ENCODE measurements at places on chromosomes 13 and 19. TPM values are rescaled to one million over a fixed set of nuclear protein-coding genes. Genes with fewer than 3 reads are reported as not detected.

Gene CTXN1
- total RNA-seq, result 0.66 TPM

Gene C3
- 1.2 TPM for total RNA-seq

Gene PSG2
- total RNA-seq, result not detected

Gene ZSWIM4
- 6.7 TPM for total RNA-seq

Gene SYT5
- 0.50 TPM for total RNA-seq

GRCh38 chr19:42363614-42364346 lies 26.3 kb downstream of the CNFN start:
- DNase-seq, result no peak

GRCh38 chr19:46970815-46971214 lies 48.8 kb upstream of the NPAS1 start:
- no peak for DNase-seq

DNA sequence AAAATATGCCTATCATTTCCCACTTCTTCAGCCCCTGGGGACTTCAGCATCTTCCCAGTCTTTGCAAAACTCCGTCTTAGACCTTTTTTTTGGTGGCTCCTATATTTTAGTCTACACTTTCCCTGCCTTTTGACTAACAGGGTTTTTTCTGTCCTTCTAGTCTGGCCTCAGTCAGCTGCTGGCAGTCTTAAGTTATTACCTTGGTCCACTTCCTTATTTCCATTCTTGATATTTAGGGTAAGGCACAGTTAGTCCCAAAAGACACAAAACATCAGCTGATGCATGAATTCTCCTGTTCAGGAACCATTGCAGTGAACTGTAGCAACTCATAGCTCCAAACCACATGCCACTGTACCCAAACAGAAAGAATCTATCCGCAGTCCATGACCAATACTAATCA lies 234.6 kb upstream of the RFC3 start:
- no peak for DNase-seq

DNA sequence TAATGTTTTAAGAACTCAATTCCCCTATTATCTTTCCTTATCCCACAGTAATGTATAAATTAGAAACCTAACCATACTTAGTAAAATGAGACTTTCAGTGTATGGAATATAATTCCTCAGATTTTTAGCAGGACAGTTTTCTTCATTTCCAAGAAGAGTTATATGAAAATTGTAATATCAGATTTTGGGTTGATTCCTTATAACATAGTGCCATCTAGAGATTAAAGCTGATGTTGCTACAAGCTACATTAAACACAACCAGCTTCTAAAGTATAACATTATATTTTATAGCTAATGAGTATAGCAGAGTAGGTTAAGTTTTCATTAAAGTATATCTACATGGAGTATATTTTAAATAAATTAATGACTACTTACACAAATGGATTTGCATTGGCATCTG lies 99.7 kb upstream of the MIR17HG start:
- DNase-seq, result peak; percentile 15

- no peak for DNase-seq
Measured at GRCh38 chr13:66914155-66914554, 316.0 kb downstream of the PCDH9 start.

DNA sequence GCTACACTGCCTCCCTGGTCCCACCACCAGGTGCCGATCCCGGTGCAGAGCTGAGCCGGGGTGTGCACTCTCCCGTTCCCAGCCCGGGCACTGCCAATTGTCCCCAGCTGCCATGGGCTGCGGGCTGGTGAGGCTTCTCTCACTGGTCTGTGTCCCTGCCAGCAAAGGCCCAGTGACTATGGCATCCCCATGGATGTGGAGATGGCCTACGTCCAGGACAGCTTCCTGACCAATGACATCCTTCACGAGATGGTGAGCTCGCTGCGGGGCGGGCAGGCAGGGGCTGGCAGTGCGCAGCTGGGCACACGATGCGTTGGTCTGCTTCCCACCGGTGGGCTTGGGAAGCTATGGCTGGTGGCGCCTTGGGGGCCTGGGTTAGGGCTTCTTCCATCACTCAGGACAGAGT lies 14.6 kb downstream of the MPND start:
- no peak for DNase-seq

DNA sequence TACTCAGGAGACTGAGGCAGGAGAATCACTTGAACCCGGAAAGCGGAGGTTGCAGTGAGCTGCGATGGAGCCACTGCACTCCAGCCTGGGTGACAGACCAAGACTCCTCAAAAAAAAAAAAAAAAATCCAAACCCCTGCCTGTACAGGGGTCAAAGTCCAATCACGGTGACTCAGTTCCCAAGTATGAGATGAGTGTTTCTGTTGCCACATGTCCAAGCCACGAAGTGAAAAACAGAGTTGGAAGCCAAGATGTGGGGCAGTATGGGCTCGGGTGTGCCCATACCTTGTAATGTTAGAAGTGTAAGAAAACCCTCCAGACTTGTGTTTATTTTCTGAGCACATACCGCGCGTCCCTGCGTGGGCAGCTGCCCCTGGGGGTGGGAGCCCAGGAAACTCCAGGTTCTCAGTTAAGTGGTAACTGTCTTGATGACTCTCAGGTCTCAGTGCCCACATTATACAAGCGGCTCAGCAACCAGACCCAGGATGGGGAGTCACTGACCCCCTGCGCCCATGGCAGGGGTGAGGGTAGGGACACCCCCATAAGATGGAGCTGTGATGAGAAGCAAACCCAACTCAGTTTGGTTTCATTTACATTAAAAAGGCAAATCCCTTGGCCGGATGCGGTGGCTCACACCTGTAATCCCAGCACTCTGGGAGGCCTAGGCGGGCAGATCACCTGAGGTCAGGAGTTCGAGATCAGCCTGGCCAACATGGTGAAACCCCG lies 1.2 kb upstream of the GPX4 start:
- DNase-seq, result peak; percentile 100

DNA sequence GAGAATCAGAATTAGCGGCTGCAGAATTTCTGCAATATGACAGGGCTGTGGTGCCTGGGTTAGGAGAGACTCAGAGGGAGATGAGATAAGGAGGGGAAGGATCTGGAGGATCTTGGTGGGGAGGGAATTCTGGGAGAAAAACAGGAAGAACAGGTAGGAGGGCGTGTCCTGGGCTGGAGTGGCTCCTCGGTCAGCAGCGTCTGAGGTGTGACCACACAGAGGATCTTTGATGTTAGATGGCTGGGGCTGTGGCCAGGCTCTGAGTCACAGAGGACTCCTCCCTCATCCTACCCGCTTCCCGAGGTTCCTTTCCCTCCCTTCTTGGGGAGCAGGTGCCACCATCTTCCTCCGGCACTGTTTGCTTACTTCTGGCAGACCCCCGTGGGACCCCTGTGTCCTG lies 6.4 kb upstream of the KLK6 start:
- no peak for DNase-seq

- no peak for DNase-seq
Measured at GRCh38 chr13:29582171-29582570, 13.3 kb downstream of the SLC7A1 start.

DNA sequence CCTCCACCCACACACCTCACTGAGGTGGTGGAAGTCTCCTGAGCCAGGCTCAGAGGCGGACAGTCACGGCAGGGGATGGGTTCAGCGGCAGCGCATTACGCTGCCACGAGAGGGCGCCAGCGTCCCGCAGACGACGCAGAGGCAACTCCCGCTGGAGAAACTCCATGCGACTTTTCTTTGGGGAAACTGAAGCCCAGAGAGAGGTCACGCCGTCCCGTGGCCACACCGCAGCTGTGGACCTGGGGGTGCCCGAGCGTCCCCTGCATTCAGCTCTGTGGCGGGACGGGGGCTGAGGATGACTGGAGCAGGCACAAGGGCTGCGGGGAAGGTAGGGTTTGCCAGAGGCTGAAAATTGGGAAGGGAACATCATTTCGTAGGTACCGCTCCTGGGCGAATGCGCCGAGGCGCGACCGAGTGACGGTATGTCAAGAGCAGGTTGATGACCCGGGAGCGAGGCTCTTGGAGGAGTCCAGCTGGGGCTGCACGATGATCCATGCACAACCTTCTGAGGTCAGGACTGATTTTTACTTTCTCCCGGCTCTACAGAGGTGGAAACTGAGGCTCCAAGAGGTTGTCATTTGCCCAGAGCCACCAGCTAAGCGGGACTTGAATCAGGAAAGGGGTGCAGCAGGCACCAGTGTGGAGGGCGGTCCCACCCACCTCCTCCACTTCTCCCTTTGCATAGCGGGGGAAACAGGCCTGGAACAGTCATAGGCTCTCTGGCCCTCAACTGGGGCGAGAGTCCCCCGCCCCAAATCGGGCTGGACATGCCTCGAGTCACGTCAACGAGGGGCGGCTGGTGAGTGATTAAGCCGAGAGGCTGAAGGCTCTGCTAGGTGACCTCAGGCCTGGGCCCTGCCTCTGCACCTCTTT lies 690 bp upstream of the ARRDC2 start:
- DNase-seq, result peak; percentile 47

- no peak for DNase-seq
Measured at GRCh38 chr19:13207237-13207845, 57.1 kb downstream of the IER2 start.

GRCh38 chr13:48530833-48531232 lies 2.0 kb downstream of the RCBTB2 start:
- no peak for DNase-seq

DNA sequence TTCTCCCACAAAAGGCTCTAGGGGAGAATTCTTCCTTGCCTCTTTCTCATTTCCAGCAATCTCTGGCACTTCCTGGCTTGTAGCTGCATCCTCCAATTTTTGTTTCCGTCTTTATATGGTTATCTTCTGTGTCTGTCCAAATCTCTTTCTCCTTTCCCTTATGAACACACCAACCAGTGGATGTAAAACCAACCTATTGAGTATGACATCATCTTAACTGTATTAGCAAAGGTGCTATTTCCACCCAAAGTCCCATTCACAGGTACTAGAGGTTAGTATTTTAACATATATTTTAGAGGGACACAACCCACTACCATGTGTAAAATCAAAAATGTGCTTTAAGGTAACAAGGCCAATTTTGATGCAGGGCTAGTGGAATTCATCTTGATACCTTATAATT lies 129.0 kb downstream of the RAP2A start:
- DNase-seq, result no peak

DNA sequence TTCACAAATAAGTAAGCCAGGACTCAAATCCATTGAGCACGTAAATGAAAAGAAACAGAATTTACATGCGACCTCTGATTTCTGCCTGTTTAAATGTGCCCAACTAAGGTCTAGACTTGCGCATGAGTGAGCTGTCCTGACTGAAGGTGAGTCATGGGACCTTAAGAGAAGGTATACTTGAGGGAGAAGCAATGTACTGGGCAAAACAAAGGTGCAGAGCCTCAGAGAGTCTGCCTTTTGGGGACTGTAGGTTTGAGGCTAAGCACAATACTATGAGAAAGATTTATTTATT lies 45.8 kb downstream of the UFM1 start:
- peak; percentile 54 for DNase-seq

- DNase-seq, result no peak
Measured at GRCh38 chr13:113660066-113660465, 2.1 kb upstream of the ATP4B start.
